ENCODE measurements at places on chromosomes 11 and 22.

- DNase-seq, result no peak
Measured at GRCh38 chr11:87076260-87076783, 38.6 kb downstream of the TMEM135 start.

- no peak for DNase-seq
Measured at GRCh38 chr11:47464483-47464882, 15.5 kb upstream of the RAPSN start.

- DNase-seq, result no peak
Measured at GRCh38 chr11:57143459-57143858, 38.3 kb upstream of the LRRC55 start.

GRCh38 chr11:14112721-14113120, 150.2 kb downstream of the SPON1 start:
- no peak for DNase-seq

GRCh38 chr11:78622666-78623065, 48.0 kb upstream of the NARS2 start:
- DNase-seq, result no peak

DNA sequence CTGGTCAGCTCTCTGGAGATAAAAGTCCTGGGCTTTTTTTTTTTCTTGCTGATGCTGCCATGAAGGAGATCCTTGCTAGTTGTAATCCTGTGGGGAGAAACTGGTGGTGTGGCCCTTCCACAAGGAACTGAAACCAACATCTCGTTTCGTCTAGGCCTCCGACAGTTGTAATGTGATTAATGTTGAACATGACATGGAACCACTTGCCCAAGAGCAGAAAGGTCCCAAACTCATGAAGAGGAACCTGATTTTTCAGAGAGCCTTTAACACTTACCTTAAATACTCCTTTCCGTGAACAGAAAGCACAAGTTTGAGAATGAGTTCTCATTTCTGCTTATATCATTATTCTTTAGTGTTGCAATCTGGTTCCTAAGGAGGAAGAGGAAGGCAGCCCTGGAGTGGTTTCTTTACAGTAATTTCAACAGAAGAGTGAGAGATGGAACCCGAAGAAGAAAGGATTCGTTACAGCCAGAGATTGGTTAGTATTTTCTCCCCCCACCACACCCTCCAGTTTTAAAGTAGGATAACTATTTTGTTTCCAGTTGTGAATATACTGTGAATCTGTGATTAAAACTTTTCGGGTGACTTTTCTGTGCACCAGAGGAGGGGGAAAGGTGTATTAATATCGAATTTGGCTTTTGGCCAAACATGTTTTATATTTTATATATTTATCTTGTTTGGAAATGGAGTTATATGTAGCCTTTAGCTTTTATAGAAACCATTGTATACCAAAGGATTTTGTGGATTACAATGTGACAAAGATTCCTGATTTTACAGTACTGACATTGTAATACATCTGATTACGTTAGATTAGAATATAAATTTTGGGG, 2.0 kb downstream of the KDM2A start:
- peak; percentile 88 for DNase-seq

DNA sequence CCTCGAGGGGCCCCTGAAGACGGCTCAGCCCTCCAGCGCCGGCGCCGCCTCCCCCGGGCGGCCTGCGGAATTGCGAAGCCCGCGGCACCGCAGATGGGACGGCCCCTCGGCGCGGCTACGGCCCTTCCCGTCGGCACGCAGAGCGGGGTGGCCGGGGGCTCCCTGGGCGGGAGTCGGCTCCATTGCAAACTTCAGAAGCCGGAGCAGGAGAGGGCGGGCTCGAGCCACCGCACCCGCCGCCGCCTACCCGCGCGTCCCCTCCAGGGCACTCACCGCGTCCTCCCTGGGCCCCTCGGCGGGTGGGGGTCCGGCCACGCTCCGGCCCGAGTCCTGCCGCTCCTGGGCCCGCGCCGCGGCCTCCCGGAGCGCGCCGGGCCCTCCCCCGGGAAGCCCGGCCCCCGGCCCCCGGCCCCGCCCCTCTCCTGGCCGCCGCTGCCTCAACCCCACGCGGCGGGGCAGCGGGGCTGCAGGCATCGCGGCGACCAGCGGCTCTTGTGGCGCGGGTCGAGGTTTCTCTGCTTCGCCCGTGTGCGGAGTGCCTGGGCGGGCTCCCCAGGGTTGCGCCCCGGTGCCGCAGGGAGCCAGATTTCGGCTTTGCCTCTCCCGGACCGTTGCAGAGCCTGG, at the start of gene PACSIN3:
PACSIN3 (minus strand) TSS at position 359 of the 624 bp plus-strand sequence. CDS start 3,707 bp downstream, outside the sequence.
- DNase-seq, result no peak

DNA sequence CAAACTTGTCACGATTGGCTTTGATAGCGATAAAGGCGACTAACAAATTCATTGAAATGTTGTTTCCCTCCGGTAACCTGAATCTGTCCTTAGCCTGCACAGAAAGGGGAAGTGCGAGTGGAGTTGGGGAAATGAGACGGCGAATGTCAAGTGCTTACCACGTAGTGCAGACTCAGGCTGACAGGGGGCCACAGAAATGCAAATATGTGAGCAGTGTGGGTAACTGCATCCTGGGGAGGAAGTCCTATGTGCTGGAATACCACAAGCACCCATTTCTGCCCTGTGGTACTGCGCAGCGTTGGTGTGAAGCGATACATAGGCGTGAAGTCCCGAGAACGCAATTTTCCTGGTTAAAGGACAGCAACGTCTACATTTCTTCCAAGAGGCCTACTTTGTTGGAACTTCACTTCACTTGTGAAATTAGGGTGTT, 869 bp upstream of the EIF4ENIF1 start:
- peak; percentile 96 for DNase-seq

DNA sequence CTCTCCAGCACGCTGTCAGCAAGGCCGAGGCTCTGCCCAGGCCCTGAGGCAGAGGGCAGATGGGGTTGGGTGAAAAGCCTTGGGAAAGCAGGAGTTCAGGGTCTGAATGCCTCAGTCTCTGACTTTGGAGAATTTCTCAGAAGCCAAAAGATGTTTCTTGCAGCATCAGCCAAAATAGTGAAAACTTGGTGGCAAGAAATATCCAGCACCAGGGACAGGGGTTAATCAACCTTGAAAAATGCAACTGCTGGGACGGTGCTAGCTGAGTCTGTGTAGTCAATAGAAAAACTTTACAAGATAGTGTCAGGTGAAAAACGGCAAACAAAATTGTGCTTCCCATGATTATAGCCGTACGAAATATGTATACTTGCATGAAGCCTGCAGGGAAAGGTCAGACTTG, 1.4 kb upstream of the ABCC8 start:
- no peak for DNase-seq

GRCh38 chr11:18393581-18394274, 635 bp upstream of the LDHA start:
- no peak for DNase-seq

DNA sequence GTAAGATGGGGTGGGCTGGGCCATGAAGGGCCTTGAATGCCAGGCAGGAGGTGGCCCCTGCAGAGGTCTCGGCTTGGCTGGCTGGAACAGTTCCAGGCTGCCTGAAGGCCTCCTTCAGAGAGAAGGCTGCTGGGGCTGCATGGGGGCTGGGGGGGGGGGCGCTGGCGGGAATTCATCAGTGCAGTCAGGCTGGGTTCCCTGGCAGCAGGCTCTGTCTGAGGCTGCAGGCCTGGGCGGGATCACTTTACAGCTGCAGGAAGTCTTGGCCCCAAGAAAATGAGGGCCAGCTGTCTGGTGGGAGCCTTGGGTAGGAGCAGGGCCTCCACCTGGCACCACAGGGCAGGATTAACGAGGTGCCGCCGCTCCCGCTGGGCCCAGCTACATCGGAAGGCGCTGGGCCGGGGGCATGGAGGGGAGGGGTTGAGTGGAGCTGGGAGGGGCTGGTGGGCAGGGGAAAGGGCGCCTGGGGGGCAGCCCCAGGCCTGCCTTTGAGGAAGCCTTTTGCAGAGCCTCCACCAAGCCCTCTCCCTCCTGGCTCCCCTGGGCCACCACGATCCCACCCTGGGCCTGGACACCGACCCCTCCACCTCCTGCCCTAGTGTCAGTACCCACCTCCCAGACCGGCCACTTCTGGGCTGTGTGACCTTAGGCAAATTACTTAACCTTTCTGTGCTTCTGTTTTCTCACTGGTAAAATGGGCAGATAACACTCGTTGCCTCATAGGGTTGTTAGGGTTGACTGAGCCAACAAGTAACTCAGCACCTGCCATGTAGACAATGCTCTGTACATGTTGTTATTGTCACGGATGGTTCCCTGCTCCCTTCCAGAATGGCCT, 31.0 kb upstream of the HMOX1 start:
- no peak for DNase-seq

GRCh38 chr22:20080445-20080775, 369 bp downstream of the DGCR8 start:
- DNase-seq, result peak; percentile 51

DNA sequence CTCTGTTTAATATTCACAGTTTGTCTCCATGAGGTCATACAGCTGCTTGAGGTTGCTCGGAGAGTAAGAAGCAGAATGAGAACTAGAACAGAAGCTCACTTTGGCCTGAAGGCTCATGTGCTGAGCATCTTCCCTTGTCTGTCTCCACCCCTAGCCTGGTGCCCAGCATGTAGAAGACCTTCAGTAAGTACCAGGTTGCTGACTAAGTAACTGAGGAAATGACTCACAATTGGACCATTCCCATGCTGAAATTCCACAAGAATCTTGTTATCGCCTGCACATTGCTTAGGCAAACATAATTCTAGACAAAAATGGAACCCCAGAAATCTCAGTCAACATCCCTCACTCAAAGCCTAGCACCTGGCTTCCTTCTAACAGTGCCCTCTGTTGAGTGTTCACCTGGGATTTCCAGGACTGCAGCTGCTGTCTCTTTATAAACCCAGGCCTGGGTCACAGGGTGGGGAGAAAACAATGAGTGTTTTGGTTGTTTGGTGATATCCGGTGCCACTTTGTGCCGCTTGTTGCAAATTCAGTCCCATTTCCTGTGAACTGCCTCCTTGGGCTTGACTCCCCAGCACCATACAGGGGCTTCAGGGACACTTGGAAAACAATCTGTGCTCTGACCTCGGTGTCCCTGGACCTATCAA, 406.8 kb downstream of the ETS1 start:
- DNase-seq, result no peak

GRCh38 chr11:77596626-77597025, 6.9 kb downstream of the AQP11 start:
- DNase-seq, result no peak

GRCh38 chr11:45879803-45880686, 5.4 kb upstream of the MAPK8IP1 start:
- no peak for DNase-seq

- DNase-seq, result peak; percentile 55
Measured at GRCh38 chr22:37802310-37803194, 5.2 kb upstream of the GCAT start.

GRCh38 chr11:32316232-32316631, 119.1 kb downstream of the WT1 start:
- no peak for DNase-seq

GRCh38 chr22:29072979-29073617, at the start of gene KREMEN1:
TSS of gene KREMEN1 (plus strand) at chr22:29073035. CDS start at chr22:29073131, 96 bp downstream.
- DNase-seq, result no peak

DNA sequence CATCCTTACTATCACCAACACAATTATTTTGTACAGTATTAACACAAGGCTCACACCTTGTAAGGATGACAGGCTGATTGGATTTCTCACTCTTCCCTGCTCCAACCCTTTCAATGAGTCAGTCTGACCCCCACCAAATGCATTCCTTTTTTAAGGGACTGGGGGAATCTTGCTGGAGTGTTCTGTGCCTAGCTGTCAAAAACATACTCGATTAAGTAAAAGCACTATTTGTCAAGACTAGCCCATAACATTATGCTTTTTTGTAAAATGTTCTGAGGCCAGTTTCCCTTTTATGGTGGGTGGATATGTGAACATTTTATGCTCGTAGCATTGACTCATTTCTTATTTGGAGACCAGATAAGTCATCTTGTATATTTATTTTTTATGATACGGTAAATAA, 87.2 kb downstream of the PDHX start:
- no peak for DNase-seq

DNA sequence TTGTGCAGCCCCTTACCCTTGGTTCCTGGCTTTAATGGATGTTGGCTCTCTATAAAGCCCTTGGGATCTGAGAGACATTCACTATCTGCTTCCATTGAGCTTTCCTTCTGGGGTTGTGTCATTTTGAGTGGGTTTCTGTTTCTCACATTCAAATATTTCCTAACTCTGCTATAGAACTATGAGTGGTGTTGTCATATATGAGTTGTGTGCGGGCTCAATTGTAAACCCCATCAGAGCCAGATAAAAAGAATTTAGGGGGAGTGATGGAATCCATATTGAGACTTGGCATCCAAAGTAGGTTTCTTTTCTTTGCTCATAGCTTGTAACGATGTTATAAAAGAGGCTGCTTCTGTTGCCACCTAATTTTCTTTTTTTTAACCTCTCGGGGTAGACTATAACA, 41.8 kb upstream of the SPON1 start:
- no peak for DNase-seq

DNA sequence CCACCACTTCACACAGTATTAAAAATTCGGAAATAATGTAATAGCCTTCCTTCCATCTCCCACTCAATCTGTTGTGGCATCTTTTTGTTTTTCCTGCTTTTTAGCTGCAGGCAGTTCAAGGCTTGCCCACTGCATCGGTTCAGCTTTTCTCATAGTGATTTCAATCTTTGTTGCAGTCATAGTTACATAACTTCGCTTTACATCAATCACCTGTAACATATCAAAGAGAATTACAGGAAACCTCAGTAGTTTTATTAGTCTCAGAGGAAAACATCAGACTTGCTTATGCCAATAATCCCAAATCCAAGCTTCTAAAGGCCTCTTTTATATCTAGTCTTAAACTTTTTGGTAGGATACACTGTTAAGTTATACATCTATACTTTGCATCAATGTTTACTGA, 20.5 kb downstream of the CHORDC1 start:
- no peak for DNase-seq
